ENCODE measurements at places on chromosomes 4 and X.

DNA sequence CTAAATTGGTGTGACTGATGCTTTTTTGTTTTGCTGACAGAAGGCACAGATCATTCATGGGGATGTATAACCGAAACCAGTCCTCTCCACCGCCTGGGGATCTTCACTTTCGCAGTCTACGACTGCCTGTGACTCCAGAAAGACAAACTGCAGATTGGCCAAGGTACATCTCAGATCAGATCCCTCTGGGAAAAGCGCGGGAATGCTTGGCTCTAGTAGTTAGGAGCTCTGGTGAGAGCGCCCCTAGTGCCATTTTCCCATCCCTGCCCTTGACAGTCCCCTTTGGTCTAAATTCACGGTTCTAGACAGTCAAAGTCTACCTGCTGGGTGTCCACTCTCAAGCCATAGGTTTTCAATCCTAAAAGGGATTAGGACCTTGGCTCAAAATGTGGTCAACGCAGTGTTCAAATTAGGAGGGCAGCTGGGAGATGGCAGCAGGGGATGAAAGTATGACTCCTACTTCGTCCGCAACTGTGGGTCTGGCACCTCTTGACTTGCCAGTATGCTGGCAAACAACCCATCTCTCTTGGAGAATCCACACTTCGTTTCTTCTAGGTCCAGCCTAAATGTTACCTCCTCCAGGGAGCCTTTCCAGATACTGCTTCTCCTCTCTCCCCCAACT is 6.9 kb upstream of the HAND2 start:
- DNase-seq, result no peak

DNA sequence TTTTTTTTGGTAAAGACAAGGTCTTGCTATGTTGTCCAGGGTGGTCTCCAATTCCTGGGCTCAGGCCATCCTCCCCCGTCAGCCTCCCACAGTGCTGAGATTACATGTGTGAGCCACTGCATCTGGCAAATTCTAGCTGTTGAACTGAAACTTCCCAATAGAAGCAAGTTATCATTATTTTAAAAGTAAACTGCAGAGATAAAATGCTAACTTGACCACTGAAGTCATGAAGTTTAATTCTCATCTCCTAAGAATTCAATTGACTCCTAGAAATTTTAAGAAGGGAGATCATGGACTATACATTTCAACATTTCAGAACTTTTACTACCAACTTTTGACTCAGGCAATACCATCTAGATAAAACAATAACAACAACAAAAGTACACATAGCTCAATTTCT is 11.7 kb upstream of the EXOSC9 start:
- DNase-seq, result no peak

- no peak for DNase-seq
Measured at GRCh38 chr4:87523307-87523706, 5.9 kb downstream of the SPARCL1 start.

- no peak for DNase-seq
Measured at GRCh38 chrX:139708067-139708466, at the start of gene MCF2. MCF2 (minus strand) TSS chrX:139708167; CDS start chrX:139651744, 56,423 bp downstream.

Data from A172 (cell line).